Stimulated activated CD4-positive, alpha-beta T cell treated with anti-CD3 and anti-CD28 coated beads, Interleukin-2, amount 100 ng/mL, for 4 hours (primary cell): ENCODE measurements at places on chromosomes 6 and 20.

DNA sequence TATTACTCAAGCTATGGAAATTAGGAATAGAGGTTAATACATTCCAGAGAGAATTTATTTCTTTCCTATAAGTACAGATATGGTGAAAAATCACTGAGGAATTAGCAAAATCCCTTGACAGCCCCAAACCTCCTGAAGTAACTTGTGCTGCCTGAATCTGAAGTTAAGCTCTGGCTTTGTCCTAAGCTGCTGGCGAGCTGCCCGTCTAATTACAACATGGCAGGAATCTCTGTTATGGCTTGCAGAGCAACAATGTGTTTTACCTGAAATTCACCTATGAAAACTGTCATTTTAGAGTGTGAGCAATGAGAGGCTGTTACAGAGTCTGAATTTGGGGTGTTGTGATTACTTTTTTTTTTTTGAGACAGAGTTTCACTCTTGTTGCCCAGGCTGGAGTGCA is 22.5 kb upstream of the IYD start:
- DNase-seq, result no peak

DNA sequence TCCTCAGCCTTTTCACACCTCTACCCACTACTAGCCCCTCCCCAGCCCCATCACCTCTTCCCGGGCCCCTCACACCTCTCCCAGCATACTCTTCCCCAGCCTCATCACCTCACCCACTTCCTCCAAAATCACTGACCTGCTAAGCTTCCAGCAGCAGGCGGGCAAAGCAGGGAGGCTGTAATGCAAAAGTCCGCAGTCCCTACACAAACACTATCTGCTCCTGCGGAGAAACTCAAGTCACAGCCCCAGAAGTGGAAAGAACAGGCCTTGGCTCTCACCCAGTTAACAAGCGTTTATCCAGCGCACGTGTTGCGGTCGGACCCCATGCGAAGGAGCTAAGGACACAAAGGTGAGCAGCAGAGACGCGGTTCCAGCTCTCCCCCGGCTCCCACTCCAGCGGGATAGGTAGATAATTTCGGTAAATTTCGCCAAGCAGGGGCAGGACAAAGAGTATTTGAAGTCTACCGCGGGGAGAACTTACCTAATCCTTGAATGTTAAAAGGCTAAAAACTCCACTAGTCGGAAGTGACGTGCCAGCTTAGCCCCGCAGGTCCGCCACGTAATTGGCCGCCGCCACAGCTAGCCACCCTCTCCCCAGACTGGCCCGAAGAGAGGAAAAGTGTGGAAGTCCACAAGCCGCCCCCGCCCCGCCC is 728 bp upstream of the TRIM39 start:
- peak; percentile 62 for DNase-seq

DNA sequence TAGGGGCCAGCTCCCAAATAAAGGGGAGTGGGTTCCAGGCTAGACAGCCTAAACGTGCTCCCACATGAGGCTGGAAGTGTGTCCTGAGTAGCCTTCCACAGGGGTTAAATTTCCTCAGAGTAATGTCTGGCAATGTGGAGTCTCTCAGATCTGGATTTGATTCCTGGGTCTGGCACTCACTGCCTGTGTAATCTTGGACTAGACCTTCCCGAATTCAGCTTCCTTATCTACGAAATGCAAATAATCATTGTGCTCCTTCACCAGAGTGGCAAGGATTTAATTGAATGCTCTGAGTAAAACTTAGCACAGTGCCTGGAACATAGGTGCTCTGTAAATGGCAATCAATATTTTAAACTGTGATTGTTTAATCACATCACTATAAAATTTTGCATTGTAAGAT is 114.4 kb downstream of the SLX4IP start:
- no peak for DNase-seq

- DNase-seq, result no peak
These were observed at the start of gene GPR6 for GRCh38 chr6:109978174-109979032. Gene GPR6 (plus strand): TSS chr6:109978311. CDS start chr6:109979113, 802 bp downstream.

- no peak for DNase-seq
These were observed 1.2 kb upstream of the EDN1 start for GRCh38 chr6:12288914-12289313.
